ENCODE measurements at places on chromosomes 3 and 15. TPM values are rescaled to one million over a fixed set of nuclear protein-coding genes. Genes with fewer than 3 reads are reported as not detected.

DNA sequence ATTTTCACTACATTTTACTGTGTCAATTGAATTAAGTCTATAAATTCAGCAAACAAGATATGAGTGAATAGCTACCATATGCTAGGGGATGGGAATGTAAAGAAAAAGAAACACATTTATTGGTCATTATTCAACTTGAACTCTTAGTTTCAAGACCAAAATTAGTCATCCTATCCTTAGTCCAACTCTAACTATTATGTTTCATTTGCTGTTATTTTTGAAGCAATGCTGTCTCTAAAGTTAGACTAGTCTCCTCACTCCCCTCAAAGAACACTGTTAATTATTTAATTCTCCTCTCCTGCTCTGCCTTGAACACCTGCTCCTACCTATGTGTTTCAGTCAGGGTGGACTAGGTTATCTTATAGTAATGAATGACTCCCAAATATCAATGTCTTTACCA, 920.9 kb downstream of the TUSC7 start:
- no peak overlapping the region for H3K4me3 ChIP-seq
- no peaks in the 10 kb centered on the region for H3K27me3 ChIP-seq
- DNase-seq = no peak
- H3K27ac ChIP-seq = no peak overlapping the region

The SLC12A8 gene
- total RNA-seq = 0.10 TPM

DNA sequence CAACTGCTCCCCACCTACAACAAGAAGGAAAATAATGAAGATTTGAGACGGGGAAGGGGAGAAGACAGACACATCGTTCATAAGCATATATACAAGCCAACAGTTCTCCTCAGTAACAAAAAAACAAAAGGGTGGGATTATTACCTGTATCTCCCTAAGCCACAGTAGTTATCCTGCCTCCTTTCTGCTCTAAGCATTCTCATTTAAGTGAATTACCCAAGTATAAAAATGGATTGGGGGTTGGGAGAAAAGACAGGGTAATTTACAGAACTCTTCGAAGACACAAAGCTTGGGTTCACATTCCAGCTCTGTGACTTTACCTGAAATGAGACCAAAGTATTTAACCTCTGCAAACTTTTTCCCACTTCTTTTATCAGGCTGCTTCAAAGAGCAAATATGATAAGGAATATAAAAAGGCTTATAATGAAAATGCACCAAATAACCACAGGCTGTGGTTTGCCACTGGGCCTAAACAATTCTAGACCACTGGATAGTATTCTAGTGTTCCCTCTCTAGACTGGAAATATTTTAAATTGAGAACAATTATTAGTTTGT, 64.4 kb downstream of the UACA start:
- no peaks in the 10 kb centered on the region for H3K36me3 ChIP-seq
- H3K4me1 ChIP-seq = no peaks in the 10 kb centered on the region
- no peak overlapping the region for H3K27ac ChIP-seq
- no peak for DNase-seq
- H3K27me3 ChIP-seq = peaks cover 33% of the 10 kb centered on the region
- no peak overlapping the region for H3K4me3 ChIP-seq

GRCh38 chr3:20056725-20057611, 16.7 kb downstream of the KAT2B start:
- no peaks in the 10 kb centered on the region for H3K27me3 ChIP-seq
- H3K36me3 ChIP-seq = peaks cover 20% of the 10 kb centered on the region
- H3K4me1 ChIP-seq = peaks cover 34% of the 10 kb centered on the region
- no peak overlapping the region for H3K27ac ChIP-seq
- H3K4me3 ChIP-seq = no peak overlapping the region
- no peak for DNase-seq

DNA sequence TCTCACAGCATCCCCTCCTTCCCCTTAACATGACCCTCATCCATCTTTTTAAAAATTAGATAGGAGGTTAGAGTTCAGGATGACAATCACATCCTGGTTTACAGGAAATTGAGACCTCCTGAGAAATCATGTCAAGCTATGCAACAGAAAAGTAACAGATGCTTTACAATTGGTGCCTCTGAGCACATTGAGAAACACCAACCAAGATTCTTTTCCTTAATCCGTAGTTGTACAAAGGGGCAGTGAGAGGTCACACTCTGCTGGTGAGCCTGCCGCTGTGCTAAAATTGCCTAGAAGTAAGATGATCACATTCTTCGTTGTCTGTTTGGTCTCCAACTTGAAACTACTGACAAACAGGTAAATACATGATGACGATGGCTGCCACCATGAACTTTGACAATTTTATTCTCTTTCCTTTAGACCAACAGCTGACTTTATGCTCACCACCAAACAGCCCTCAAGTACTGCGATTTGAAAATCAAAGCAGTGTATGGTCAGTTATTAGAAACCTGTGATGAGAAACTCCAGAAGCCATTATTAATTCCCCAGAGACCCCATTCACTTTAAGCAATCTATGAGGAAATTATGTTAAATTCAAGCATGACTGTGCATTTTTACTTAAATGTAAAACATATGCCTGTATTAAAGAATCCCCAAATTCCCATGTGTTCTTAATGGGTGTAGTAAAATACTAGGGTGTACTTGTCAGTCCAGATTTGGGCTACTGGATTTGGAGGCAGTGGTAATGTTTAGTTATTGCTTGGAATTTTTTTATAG, 210.7 kb upstream of the UBE2E1 start:
- H3K27ac ChIP-seq = no peak overlapping the region
- H3K4me1 ChIP-seq = no peaks in the 10 kb centered on the region

DNA sequence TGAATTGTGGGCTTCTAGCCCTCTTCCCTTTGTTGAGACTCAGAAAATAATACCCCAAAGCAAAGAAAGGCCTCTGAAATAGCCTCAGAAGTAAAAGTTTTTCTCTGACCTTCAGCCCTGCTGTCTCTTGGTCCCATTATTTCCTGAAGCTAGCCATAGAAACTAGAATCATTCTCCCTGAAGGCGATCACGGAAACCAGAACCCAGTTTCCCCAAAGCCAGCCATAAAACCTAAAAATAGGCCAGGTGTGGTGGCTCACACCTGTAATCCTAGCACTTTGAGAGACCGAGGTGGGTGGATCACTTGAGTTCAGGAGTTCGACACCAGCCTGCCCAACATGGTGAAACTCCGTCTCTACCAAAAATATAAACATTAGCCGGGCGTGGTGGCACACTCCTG, 27.2 kb downstream of the EXD1 start:
- no peak for DNase-seq
- H3K4me3 ChIP-seq = no peak overlapping the region
- no peaks in the 10 kb centered on the region for H3K4me1 ChIP-seq
- no peaks in the 10 kb centered on the region for H3K36me3 ChIP-seq
- H3K27me3 ChIP-seq = peaks cover 6% of the 10 kb centered on the region

DNA sequence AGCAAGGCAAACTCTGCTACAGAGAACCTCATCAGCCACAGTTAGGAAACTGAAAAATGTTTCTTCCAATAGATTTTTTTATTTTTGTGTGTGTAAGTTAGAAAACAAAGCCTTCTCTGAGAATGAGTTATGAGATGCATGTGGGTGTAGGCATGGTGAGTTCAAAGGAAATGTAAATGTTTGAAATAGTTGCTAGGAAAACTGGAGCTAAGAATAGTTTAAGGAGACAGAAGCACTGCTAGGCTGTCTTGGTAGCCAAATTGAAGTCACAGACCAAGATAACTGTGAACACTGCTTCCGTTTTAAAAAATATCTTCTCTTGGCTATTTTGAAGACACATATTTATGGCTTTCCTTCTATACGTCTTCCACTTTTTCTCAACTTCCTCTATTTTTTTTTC, 1501.2 kb upstream of the CADM2 start:
- H3K4me1 ChIP-seq = no peaks in the 10 kb centered on the region
- no peaks in the 10 kb centered on the region for H3K27me3 ChIP-seq
- DNase-seq = no peak
- no peak overlapping the region for H3K4me3 ChIP-seq
- H3K27ac ChIP-seq = no peak overlapping the region
